Ascending aorta (tissue), 2 donors: ENCODE measurements at places on chromosomes 7 and 10.
A peak's percentile ranks its signal among the peaks of the same experiment; 100 is the strongest.

- no peak for DNase-seq
Observed at GRCh38 chr10:58577437-58577777, 64.7 kb downstream of the BICC1 start.

- no peak for DNase-seq
Observed at GRCh38 chr7:133070562-133070961, 11.3 kb downstream of the CHCHD3 start.

DNA sequence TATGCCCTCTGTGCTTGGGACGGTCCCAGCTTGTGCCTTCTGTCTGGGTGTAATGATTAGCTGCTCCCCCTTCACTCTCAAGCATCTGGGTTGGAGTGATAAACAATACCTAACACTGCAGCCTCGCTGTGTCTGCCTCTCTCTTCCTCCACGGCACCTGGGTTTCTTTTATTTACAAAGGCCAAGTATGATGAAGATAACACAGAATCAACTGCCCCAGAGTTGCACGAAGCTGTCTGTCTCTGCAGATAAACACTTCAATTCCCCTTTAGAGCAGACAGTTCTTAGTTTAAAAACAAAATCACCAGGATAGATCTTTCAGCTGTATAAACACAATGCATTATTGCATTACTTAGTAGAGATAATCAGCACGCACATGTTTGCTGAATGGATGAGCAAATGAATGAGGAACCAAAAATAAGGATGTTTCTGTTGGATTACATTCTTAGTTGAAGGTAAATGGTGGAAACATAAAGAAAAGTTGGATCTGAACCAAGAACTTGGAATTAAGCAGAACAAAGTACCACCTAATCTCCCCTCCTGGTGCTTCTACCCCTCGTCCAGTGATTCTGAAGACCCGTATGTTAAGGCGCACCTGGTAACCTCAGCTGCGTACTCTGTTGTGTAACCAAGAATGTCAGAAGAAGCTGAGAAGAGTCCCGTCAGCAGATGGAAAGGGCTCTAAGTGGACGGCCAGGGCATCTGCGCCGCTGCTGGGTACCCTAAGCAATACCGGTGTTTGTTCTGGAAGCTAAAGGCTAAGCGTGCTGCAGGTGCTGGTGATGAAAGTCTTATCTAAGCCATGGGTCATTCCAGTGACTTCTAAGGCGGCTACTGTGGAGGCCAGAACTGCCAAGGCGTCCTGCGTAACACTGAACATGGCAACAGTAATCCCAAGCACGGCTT is 26.6 kb downstream of the INSIG1 start:
- DNase-seq = no peak

DNA sequence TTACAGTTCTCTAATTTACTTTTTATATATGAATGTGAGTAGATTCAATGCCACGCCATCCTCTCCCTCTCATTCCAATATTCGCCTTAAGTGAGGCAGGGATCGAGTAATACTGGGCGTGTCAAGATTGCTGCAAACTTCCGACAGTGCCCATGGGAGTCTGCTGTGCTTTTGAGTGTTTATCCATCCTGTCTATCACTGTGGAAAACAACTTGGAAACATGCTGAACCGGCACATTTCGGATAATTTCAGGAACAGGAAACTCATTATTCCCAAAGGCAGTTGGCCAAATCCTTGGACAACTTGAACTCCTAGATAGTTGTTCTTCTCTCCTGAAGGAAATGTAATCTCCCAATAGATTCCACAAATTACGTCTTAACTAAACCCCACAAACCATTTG is 28.5 kb downstream of the PIP4K2A start:
- no peak for DNase-seq

- peak; percentile 56 for DNase-seq
Observed at GRCh38 chr7:1844951-1845390, 174.9 kb downstream of the ELFN1 start.

DNA sequence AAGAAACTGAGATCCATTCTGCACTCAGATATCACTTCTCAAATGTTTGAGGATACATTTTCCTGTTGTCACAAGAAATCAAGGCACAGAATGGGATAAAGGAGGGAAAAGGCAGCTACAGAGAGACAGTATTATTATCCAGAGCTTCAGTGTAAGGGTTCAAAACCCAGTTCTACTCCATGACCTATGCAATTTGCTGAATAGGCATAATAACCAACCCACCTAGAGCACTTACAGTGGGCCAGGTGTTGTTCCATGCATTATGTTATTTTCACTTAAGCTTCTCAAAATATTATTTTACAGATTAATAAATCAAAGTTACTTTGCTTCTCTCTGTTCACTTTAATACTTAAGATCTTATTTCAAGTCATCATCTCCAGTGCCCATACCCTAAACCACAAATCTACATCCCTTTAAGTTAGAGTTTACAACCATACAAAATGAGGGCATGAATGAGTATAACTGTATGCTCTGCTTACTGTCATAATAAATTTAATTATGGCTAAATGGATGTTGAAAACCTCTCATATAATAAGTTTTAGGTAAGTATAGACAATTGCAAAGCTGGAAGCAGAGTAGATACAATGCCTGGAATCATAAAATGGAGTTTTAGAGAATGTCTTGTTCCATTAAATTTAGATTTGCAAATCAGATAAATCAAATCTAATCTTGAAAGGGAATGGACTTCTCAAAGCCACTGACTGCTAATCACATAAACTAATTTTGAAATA is 28.1 kb upstream of the PCLO start:
- no peak for DNase-seq

DNA sequence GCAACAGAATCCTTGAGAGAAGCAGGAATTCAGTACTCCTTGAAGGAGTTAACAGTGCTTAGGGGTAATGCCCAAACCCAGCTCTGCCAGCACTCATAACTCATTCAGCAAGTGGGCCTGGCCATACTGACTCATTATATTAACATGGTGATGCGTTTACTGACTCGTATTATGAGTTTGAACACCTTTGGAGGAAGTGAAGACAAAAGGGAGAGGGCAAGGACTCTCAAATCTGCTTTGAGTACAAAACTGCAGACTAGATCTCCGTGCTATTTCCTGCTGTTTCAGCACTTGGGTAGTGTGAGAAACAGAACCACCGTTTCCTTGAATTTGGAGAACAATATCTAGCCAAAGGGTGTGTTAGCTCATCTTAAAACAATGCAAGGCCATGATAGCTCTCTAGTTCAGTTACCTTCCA is 30.8 kb downstream of the SLC16A9 start:
- DNase-seq = no peak

- DNase-seq = no peak
Observed at GRCh38 chr10:105634281-105634680, 993.2 kb downstream of the SORCS3 start.
